ENCODE measurements at places on chromosomes 6 and 20. TPM values are rescaled to one million over a fixed set of nuclear protein-coding genes. Genes with fewer than 3 reads are reported as not detected.

GRCh38 chr6:25359191-25359861 lies 80.2 kb downstream of the CARMIL1 start:
- H3K36me3 ChIP-seq, result no peaks in the 10 kb centered on the region
- H3K27me3 ChIP-seq, result no peaks in the 10 kb centered on the region
- DNase-seq, result no peak
- no peak overlapping the region for H3K4me3 ChIP-seq

GRCh38 chr6:73476723-73477122 lies 15.2 kb downstream of the MTO1 start:
- H3K27me3 ChIP-seq, result no peaks in the 10 kb centered on the region
- H3K4me3 ChIP-seq, result no peak overlapping the region
- H3K4me1 ChIP-seq, result no peaks in the 10 kb centered on the region
- peaks cover 47% of the 10 kb centered on the region for H3K36me3 ChIP-seq

DNA sequence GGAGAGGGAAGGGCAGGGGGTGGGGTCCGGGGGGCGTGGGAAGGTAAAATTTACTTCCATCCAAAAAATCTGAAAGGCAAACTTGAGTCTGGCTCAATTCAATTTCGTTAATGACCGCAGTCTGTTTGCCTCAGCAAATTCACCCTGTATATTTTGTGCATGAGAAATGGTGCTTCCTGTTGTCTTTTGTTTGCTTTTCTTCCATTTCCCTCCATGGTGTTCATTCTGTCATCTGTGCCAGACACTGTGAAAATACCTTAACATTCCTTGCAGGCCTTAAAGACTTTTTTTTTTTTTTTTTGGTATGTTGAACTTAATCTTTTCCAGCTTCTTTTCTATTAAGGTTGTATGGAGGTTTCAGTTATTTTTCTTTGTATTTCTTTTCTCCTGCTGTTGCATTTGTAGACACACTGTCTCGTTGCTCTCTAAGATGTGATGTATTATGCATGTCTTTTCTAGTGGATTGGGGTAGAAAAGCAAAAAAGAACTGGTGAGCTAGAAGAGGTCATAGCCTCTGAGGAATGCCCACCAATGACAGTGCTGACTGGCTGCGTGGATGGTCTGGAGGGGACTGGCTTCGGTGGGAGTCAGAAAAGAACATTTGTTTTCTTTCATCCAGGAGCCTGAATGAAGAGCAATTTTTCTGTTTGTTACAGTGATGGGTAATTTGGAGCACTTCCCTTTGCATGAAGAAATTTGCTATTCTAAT lies 585.0 kb upstream of the MAP3K7 start:
- H3K36me3 ChIP-seq, result no peaks in the 10 kb centered on the region
- no peaks in the 10 kb centered on the region for H3K4me1 ChIP-seq
- no peak overlapping the region for H3K27ac ChIP-seq
- no peak overlapping the region for H3K4me3 ChIP-seq

DNA sequence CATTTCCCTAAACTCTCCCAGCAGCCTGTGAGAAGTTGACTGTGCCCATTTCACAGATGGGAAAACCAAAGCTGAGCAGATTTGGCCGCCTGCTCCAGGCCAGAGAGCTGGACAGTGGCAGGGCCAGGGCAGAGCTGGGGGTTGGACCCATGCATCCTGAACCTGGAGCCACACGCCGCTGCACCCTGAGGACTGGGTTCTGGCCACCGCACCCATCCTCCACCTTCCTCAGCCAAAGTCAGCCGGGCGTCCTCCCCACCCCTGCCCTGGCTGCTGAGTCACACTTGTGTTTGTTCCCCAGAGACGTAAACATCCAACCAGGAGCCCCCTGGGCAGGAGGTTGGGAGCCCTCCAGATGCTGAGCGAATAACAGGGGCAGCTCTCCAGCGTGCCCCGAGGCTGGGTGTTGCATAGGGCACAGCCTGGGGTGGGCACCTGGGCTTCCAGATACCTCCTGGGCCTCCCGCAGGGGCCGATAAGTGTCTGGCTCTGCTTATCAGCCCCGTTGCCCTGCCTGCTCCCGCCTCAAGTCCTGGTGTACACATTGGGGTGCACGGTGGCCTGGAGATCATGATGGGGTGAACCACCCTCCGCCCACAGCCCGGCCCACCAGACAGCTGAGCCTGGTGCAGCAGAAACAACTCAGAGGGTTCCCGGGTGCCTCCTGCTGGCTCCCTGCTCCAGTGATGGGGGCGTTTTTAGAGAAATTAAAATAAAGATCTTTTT lies 23.8 kb downstream of the RBM38 start:
- H3K27me3 ChIP-seq, result no peaks in the 10 kb centered on the region
- no peak overlapping the region for H3K27ac ChIP-seq
- no peaks in the 10 kb centered on the region for H3K36me3 ChIP-seq
- no peaks in the 10 kb centered on the region for H3K4me1 ChIP-seq
- DNase-seq, result no peak
- no peak overlapping the region for H3K4me3 ChIP-seq

The TBXT gene
- total RNA-seq, result not detected

The SLC26A8 gene
- total RNA-seq, result not detected

All from pancreas (tissue), 10 donors.